ENCODE measurements at places on chromosomes 3 and 15.

GRCh38 chr15:31021067-31021665, 29.7 kb upstream of the MTMR10 start:
- DNase-seq = no peak

DNA sequence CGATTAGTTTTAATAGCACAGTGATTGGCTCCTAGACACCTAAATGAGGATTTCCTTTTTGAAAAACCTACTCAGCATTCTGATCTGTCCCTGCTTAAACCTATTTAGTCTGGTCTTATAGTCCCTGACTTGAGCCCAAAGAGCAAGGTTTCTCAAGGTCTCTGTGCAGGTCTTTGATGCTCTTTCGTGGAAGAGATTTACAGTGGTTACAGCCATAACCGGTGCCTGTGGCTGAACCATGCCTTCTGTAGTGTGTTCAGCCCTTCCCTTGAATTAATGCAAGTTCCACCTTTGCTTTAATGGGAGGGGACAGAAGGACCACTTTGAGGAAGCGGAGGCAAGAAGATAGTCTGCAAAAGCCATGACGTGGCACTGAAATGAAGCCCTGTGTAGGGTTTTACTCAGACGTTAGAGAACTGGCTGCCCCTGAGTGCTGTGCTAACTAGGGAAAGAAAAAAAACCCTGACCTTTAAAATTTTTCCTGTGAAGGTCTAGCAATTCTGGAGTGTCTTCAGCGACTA, 43.0 kb downstream of the ZBTB38 start:
- DNase-seq = no peak

- no peak for DNase-seq
Measured at GRCh38 chr15:84603630-84604379, 3.0 kb downstream of the ZSCAN2 start.

DNA sequence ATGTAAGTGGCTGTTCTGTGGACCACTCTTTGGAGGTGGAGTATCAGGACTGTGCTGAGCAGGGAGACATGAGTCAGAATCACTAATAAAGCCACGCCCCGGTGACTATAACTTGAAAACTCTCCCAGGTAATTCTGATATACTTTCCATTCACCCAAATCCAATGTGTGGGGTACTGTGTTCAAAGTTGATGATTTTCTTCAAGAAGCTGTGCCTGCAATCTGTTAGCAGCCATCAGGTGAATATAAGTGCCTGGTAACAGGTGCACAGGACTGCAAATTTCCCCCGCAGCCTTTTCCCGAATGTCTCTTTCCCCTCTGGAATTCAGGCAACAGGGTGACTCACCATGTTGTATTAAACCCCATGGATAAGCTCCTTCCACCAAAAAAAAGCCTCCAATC, 17.0 kb downstream of the MAGI1 start:
- no peak for DNase-seq

DNA sequence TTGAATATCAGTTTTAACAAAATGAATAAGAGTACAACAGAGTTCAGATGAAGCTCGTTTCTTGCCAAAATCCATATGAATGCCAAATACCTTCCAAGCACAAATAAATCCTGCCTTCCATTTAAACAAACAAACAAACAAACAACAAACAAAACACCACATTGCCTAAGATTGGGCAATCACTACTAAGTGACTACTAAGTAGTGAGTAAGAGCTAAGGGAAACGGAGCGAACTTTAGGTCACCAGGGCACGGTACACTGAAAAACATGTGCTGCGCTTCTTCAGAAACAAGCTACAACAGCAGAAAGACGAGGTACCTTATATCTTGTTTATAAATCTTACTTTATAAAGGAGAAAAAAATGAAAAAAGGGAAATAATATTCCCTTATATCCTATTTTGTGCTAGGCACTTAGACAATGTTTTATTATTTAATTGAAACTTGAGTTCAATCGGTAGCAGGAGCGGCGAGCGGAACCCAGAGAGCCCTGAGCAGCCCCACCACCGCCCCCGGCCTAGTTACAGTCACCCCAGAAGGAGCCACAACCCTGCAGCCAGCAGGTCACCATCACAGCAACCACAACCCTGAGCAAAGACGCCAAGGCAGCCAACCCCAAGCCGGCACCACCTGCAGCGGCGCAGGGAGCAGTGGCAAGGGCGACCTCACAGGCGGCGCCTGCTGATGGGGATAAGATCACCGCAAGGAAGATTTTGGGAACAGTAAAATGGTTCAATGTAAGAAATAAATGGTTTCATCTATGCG, 216.9 kb downstream of the ZBTB20 start:
- no peak for DNase-seq

DNA sequence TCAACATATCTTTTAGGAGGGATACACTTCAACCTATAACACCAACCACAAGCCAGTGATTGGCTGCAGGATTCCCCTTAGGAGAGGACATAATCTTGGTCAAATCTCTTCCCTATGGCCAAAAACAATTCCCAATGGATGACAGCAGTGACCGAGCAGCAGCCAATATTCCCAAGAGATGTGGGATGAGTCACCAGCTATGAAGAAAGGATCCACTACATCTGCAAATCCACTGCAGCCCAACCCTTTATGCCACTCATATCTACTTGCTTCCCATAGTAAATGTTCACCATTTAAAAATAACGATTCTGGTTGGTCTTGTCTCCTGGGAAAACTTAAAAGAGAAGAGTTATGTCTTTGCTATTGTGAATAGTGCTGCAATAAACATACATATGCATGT, 4.5 kb upstream of the IQCF5 start:
- no peak for DNase-seq

GRCh38 chr3:171262431-171262830, 197.8 kb downstream of the TNIK start:
- no peak for DNase-seq

Measured in activated T-helper 1 cell treated with Interleukin-2 at 50 U/mL for 16 hours (primary cell).